ENCODE measurements at places on chromosomes 12 and 14.

- no peak for DNase-seq
Measured at GRCh38 chr12:55612646-55613045, 24.0 kb upstream of the OR10P1 start.

DNA sequence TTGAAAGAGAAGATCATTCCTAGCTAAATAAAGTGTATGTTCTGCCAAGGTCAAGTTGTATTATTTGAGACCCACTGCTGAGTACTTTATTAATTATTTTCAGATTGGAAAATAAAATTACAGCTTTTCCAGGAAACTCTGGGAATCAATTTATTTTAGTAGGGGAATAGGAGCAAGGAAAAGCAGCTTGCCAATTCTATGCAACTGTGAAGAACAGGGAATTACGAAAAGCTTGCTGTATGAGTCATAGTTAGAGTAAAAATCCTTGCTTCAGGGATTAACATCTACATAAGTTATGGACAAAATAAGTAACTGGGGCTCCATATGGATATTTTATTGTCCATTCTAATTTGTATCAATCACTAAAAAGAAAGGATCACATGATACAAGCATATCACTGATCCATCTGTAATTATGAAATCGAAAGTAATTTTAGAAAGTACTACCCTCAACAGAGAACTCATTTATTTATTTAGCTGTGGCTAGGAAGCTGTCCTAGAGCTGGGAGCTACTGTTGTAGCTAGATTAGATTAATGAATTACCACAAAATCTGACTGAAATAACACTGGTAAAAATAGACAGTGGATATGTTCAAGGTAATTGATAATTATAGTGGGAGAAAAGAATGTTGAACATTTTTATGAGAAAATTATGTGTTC is 303.5 kb upstream of the NPAS3 start:
- DNase-seq: no peak

DNA sequence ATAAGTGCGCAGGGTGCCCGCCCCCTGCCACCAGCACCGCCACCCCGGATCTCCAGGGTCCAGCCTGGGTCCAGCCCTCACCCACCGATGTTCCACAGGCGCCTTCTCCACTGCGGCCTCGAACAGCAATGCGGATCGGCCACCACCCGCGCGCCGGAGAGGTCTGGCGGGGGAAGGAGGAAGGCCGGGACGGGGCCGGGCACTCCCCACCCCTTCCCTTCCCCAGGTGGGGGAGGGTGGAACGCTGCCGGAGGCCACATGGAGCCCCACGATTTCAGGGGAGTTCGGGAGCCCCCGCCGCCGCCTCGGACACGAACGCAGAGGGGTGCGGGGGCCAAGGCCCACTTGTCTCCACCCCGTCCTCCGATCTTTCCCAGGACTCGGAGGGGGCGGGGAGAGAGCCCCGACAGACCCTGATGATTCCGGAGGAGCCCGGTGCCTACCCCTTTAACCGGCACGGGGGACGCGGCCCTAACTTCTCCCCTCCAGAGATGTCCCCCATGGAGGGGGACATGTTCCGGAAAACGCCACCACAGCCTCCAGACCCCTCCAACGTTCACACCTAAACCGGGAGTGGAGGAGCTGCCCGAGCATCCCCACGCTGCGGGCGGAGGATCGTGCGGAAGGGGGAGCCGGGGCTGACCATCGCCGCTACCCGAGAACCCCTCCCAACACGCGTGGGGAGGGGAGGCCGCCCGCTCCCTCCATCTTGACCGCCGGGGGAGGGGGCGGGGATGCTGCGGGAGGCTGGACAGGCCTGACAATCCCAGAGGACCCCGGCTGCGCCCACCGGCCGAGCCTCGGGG is 1.1 kb downstream of the ATXN2 start:
- no peak for DNase-seq

DNA sequence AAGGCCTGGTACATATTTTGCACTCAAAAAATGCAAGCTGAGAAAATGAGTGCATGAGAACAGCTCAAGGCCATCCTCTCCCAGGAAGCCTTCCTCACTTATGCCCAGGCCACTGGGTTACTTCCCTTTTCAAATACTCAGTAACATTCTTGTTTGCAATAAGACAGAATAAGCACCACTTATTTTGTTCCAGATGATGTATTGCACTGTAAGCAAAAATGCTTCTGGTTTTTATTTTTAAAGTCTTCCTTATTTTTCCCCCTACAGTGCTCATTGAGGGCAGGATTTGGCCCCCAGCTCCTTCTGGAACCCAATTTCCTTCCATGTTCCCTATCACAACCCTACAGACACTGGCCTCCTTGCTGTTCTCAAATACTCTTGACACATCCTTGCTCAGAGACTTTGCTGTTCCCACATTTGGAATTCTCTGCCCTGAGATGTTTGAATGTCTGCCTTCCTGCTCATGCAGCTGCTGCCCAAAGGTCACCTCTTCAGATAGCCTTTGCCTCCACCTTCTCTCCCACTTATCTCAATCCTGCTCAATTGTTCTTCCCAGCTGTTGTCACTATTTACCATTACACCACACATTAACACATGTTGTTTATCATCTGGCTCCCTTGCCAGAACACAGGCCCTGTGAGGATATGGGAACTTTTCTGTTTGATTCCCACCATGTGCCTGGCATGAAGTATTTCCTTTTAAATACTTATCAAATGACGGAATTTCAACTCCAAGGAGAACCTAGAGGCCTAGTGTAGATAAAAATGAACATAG is 49.9 kb downstream of the IFNG start:
- DNase-seq: no peak

DNA sequence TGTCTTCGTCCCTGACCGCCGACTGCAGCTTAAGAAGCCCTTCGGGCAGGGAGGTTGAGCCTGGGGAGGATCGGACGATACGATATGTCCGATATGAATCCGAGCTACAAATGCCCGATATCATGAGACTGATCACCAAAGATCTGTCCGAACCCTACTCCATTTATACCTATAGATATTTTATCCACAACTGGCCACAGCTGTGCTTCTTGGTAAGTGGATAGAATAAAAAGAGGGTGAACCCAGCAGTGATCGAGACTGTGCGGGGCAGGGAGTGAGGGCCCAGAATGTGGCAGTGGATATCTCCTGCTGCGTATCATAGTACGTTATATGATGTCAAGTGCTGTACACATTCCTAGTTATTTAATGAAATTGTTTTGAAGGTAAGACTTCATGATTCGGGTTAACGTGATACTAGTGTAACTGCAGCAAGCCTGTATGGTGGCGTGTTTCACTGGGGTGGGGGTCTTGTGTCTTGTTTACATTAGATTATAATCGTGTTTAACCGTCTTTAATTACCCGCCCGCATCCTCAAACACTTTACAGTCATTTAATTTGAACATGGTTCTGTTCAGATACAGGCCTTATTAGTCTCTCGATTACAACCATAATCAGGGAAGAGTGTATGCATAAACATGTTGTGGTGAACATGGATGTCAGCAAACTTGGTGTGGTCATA is 1.3 kb downstream of the NAA30 start:
- no peak for DNase-seq

- peak; percentile 83 for DNase-seq
Measured at GRCh38 chr14:73728717-73729330, 14.6 kb upstream of the PNMA1 start.

- no peak for DNase-seq
Measured at GRCh38 chr14:50741567-50741966, 73.5 kb upstream of the SAV1 start.

DNA sequence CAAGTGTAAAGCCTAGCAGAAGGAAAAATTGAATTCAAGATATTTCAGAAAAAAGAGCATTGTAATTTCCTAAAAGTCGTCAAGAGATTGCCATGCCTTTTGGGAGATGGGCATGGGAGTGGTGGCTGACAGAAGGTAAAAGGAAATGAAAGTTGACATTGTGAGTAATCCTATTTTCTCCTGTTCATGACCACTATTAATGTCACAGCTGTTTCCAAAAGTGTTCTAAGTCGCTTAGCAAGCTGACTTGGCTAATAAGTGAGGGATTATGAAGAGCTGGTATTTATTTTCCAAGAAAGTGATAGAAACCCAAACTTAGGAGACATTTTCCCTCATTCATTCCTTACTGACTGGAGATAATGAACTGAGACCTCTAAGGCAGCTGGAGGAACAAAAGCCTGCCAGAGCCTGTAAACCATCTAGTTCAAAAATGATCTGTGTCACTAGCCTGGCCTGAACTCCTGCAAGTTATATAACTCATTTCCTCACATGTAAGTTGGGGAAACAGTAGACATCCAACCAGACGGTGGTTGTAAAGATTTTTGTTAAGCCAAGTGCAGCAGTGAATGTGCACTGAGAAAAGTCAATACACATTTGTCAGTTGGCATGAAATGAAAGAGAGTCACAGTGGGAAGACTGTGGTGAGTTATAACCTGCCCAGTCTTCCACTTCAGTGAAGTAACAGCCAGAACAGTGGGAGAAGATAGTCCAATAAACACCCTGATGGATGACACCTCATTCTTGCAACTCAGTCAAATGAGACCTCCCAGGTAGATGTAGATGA is 75.8 kb downstream of the DIO2 start:
- DNase-seq: no peak

GRCh38 chr14:102374264-102374663 is 11.5 kb downstream of the TECPR2 start:
- no peak for DNase-seq

- DNase-seq: no peak
Measured at GRCh38 chr14:38255408-38255672, 553 bp downstream of the CLEC14A start.

- DNase-seq: no peak
Measured at GRCh38 chr12:79955561-79955960, 20.7 kb upstream of the PPP1R12A start.

- DNase-seq: no peak
Measured at GRCh38 chr12:58395470-58395869, 454.1 kb downstream of the ATP23 start.

- DNase-seq: no peak
Measured at GRCh38 chr12:46451276-46452021, 78.9 kb upstream of the SLC38A2 start.

- DNase-seq: no peak
Measured at GRCh38 chr12:32089156-32089555, 17.5 kb upstream of the BICD1 start.

Measured in stimulated activated CD4-positive, alpha-beta T cell treated with anti-CD3 and anti-CD28 coated beads, TNF-alpha, amount 100 ng/mL, for 4 hours (primary cell).